ENCODE measurements at places on chromosomes 5 and 9. TPM values are rescaled to one million over a fixed set of nuclear protein-coding genes. Genes with fewer than 3 reads are reported as not detected.

BTNL3 gene
- not detected for total RNA-seq

IGIP gene
- 32.1 TPM for total RNA-seq

MEIKIN gene
- not detected for total RNA-seq

IL31RA gene
- 3.3 TPM for total RNA-seq

SLC1A1 gene
- 7.5 TPM for total RNA-seq

CDH9 gene
- total RNA-seq: not detected

DNA sequence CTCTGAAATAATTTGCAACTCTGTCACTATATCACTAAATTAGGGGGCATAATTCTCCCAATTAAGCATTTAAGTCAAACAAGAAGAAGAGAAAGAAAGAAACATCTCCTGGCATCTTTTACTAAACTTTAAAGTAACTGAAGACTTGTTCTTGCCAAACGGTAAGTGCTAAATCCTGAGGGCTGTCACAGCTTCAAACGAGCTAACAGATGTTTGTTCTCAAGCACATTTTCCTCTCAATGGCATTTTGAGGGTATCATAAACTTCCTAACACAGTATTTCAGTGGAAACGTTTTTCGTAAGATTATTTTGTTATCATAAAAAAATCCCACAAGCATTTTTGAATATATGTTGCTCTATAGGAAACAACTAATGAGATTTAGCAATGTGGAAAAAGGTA, 169.5 kb upstream of the TAS2R1 start:
- no peak overlapping the region for H3K27ac ChIP-seq
- no peaks in the 10 kb centered on the region for H3K36me3 ChIP-seq
- no peaks in the 10 kb centered on the region for H3K4me1 ChIP-seq
- no peak overlapping the region for H3K4me3 ChIP-seq
- no peak for DNase-seq

GRCh38 chr5:118176146-118176545, 812.2 kb downstream of the DTWD2 start:
- H3K4me3 ChIP-seq: no peak overlapping the region
- H3K27ac ChIP-seq: no peak overlapping the region
- H3K36me3 ChIP-seq: no peaks in the 10 kb centered on the region

GRCh38 chr9:14025741-14026140, 288.2 kb downstream of the NFIB start:
- H3K4me3 ChIP-seq: no peak overlapping the region
- no peaks in the 10 kb centered on the region for H3K27me3 ChIP-seq
- H3K4me1 ChIP-seq: peaks cover 28% of the 10 kb centered on the region
- DNase-seq: no peak

- no peaks in the 10 kb centered on the region for H3K4me1 ChIP-seq
- H3K4me3 ChIP-seq: no peak overlapping the region
- no peaks in the 10 kb centered on the region for H3K36me3 ChIP-seq
- no peak overlapping the region for H3K27ac ChIP-seq
Observed at GRCh38 chr9:14956208-14956607, 46.0 kb upstream of the FREM1 start.

DNA sequence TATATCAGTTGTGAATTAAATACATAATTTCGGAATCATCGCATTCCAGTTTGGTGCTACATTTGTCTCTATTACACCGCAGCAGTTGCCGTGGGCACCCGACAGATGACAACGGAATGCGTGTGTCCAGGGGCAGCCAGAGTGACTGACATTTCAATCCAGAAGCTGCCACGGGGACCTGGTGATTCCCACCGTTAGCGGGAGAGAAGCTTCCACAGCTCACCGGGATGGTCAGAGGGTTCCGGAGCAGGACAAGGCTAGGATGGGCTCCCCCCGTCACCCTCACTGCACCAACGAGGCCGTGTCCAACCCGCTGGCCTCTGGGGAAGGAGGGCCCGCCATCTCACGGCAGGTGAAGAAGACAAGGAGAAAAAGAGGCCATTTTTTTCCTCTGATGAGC, 86.8 kb downstream of the GTF3C4 start:
- H3K27me3 ChIP-seq: no peaks in the 10 kb centered on the region
- H3K4me1 ChIP-seq: no peaks in the 10 kb centered on the region
- DNase-seq: peak; percentile 29
- no peaks in the 10 kb centered on the region for H3K36me3 ChIP-seq

DNA sequence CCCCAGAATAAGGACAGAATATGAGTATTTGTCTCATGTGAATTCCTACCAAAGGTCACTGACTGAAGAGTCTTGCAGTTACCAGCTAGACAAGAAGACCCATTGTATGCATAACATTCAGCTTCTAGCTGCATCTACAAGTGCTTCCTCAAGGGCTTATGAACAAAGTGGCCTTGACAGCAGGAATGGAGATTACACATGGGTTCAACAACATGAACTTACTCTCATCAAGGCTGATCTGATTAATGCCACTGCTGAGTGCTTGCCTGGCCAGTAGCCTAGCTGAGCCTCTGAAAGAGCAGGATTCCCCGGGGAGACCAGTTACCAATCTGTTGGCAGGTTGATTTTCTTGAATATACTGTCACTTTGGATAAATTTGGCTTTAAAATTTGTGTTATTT, 76.7 kb upstream of the CHD1 start:
- H3K4me1 ChIP-seq: no peaks in the 10 kb centered on the region
- no peaks in the 10 kb centered on the region for H3K36me3 ChIP-seq

DNA sequence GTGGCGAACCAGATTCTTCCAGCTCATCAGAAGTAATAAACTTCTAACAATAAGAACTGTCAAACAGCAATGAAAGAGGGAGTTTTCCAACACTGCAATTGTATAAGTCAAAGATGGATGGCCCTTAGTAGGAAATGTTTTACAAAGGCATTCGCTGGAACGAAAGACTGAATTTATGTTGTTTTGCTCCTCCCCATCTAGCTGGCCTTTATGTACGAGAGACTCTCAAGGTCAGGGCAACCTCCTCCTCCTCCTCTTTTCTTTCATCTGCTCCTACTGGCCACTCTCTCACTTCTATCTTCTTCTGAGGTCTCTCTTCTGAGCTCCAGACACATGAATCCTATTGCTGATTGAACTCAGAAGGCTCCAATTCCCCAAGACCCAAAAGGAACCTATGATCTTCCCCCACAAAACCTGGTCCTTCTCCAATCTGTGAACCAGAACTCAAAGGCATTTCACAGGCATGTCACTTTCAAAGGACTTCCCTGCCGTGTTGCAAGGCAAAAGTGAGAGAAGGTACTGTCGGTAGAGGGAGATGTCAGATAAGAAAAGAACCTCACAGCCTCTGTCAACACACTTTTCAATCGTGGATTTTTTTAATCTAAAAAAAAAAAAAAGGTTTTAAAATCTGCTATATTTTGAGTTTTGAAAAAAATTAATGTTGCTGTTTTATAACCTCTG, 28.5 kb upstream of the PUM3 start:
- no peak overlapping the region for H3K27ac ChIP-seq
- no peak overlapping the region for H3K4me3 ChIP-seq
- DNase-seq: no peak

- no peak overlapping the region for H3K4me3 ChIP-seq
- H3K4me1 ChIP-seq: no peaks in the 10 kb centered on the region
- H3K27me3 ChIP-seq: peaks cover 11% of the 10 kb centered on the region
- DNase-seq: peak; percentile 59
- H3K36me3 ChIP-seq: no peaks in the 10 kb centered on the region
Observed at GRCh38 chr9:135588371-135588770, 26.8 kb downstream of the PAEP start.

GRCh38 chr5:61771808-61772207, 439.8 kb downstream of the ZSWIM6 start:
- no peak overlapping the region for H3K27ac ChIP-seq
- no peaks in the 10 kb centered on the region for H3K4me1 ChIP-seq
- no peaks in the 10 kb centered on the region for H3K36me3 ChIP-seq
- H3K4me3 ChIP-seq: no peak overlapping the region
- H3K27me3 ChIP-seq: peaks cover 6% of the 10 kb centered on the region

DNA sequence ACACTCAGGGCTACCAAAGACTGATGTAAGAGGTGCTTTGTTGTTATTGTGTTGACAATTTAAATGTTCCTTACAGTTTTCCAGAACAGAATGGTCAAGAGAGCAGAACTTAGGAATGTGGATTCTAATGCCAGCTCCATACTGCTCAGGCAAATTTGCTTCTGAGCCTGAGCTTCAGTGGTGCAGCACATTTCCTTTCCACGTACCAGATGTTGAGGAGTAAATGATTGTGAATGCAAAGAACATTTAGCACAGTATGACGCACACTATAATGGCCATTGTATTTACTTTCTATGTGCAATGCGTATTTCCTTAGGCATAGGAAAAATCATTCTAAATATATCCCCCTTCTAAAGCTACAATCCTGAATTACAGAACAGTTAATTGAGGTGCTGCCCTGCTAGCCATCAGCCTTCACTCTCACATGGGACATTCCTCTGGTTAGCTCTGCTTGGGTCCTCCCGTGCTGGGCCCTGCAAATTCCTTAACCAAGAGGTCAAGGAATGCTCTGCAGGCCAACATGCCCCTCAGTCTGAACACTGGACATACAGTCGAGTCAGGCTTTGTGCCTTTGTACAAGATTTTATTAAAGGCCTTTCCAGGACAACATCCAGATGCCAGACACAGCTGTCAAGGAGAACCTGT, 21.1 kb upstream of the TMEM174 start:
- H3K27me3 ChIP-seq: no peaks in the 10 kb centered on the region
- no peak overlapping the region for H3K4me3 ChIP-seq
- no peak overlapping the region for H3K27ac ChIP-seq

DNA sequence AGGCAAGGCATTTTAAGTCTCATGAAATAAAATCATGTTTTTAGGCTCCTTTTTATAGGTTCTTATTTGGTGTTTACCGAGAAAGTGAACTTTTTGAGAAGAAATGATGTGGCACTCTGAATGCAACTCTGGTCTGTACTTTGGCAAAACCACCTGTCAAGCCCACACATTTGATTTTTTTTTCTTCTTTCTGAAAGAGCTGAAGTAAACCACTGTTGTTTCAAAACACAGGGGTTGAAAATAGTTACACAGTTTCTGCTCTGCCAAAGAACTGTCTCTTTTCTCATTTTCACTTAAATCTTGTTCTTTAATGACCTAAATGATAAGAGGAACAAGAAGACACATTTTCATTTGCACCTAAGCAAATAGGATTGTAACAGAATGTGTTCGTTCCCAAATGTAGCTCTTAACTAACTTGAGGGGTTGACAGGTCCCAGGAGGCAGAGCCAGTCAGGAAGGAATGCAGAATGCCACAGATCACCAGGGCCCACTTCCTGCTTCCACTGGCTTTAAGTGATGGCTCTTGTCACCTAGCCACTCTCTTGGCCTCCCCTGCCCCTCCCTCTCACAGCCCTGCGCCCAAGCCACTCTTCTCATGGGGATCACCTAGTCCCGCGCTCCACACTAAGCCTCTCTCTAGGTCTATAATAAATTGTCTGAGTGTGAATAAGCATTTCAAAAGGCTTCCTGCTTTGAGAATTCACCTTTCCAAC, 47.3 kb downstream of the MED27 start:
- H3K4me1 ChIP-seq: peaks cover 18% of the 10 kb centered on the region
- no peaks in the 10 kb centered on the region for H3K36me3 ChIP-seq
- no peak overlapping the region for H3K27ac ChIP-seq
- no peak for DNase-seq
- H3K4me3 ChIP-seq: no peak overlapping the region
- no peaks in the 10 kb centered on the region for H3K27me3 ChIP-seq

DNA sequence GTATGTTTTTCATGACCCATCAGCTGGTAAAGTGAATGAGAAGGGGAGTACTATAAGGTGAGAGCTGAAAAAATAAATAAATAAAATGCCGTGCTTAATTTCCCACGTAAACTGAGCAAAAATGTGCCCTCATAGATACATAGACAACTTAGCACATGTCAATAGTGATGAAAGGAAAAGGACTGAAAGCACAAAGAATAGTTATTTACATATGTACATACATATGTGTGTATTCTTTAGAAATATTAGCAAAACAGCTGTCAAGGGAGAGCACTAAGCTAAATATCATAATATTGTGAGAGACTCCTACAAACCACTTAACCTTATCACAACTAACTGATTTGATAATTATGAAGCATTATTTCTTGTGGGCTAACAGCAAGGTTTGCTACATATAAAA, 213.6 kb upstream of the FTMT start:
- DNase-seq: no peak
- H3K27ac ChIP-seq: no peak overlapping the region
- no peaks in the 10 kb centered on the region for H3K4me1 ChIP-seq
- no peaks in the 10 kb centered on the region for H3K36me3 ChIP-seq
- H3K27me3 ChIP-seq: no peaks in the 10 kb centered on the region

DNA sequence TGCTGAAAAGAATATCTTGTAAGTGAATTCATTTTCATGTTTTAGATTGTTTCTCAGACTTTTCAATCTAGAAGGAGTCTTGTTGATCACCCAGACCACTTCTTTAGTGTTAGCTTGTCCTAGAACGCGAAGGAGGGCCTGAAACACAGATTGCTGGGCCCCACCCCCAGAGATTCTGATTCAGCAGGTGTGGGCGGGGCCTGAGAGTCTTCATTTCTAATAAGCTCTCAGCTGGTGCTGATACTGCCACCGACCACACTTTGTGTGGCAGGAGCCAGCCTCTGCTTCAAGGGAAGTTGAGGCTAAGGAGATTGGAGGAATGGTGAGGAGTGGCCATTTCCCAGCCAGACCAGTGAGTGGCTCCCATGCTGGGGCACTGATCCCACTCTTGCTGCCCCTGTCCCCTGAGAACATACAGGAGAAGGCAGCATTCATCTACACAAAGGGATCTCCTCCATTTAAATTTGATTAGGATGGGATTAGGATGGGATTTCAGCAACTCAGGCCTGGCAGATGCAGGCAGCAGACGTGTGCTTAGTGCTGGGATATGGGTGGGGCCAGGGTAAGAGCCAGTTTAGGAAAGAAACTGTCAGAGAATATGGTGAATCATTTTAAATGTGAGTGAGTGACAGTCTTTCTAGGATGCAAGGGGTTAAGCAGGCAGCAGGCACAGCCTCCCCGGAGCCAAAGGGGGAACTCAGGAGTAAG, 35.9 kb downstream of the ZNF618 start:
- no peak overlapping the region for H3K4me3 ChIP-seq
- no peaks in the 10 kb centered on the region for H3K27me3 ChIP-seq
- H3K27ac ChIP-seq: no peak overlapping the region
- DNase-seq: no peak

- no peaks in the 10 kb centered on the region for H3K27me3 ChIP-seq
Observed at GRCh38 chr9:71814226-71814625, 45.9 kb upstream of the CEMIP2 start.

GRCh38 chr5:97163360-97163764, 19.7 kb downstream of the RIOK2 start:
- no peak overlapping the region for H3K27ac ChIP-seq
- DNase-seq: no peak

GRCh38 chr5:37838152-37838932, 1.5 kb downstream of the GDNF start:
- no peaks in the 10 kb centered on the region for H3K36me3 ChIP-seq
- H3K4me1 ChIP-seq: peaks cover 38% of the 10 kb centered on the region
- peak overlapping the region; percentile 86 for H3K4me3 ChIP-seq
- H3K27me3 ChIP-seq: no peaks in the 10 kb centered on the region

DNA sequence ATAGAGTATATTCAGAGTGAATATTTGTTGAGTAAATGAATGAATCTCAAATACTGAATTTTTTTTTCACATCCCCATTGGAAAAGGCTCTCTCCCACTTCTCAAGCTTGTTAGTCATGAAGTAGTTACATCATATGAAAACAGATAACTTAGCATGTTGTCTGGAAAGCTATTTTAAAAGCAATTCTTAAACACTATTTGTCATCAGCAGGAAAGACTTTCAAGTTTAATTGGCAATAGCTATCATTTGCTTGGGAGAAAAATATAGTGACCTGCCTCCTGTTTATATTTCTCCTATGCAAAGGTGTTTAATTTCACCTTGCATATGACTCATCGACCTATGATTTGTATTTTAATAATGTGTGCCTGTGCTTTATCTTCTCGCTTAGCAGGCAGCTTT, 499.8 kb upstream of the GRIA1 start:
- no peak overlapping the region for H3K27ac ChIP-seq
- H3K27me3 ChIP-seq: no peaks in the 10 kb centered on the region
- no peaks in the 10 kb centered on the region for H3K4me1 ChIP-seq
- no peak for DNase-seq

All from sigmoid colon (tissue), 7 donors.